ENCODE measurements at places on chromosomes 1 and 21.

GRCh38 chr1:86472152-86472551 lies 3.4 kb downstream of the CLCA1 start:
- DNase-seq = no peak

DNA sequence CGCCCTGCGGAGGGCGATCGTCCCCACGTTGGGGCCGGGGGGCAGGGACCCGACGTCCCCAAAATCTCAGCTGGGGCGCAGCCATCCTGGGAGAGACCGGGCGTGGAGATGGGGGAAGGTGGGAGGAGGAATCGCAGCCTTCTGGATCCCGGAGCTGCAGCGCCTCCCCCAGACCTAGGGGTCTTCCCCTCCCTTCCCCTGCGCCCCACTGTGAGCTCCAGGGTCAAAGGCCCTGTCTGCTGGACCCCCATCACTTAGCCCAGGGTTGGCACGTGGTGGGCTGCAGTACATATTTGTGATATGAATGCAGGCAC lies 90.2 kb upstream of the VAMP3 start:
- DNase-seq = no peak

DNA sequence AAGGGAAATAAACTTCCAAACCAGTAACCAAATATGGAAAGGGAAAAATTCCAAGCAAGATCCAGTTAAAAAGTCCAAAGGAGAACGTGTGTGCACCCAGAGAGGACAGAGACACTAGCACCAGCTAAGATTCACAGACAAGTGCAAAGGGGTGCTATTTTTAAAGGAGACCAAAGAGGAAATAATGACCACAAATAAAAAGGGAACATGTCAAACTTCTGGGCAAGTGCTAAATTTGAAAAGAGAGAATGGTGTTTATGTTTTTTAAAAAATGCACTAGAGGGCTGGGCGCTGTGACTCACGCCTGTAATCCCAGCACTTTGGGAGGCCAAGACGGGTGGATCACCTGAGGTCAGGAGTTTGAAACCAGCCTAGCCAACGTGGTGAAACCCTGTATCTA lies 8.6 kb downstream of the JAM2 start:
- no peak for DNase-seq

DNA sequence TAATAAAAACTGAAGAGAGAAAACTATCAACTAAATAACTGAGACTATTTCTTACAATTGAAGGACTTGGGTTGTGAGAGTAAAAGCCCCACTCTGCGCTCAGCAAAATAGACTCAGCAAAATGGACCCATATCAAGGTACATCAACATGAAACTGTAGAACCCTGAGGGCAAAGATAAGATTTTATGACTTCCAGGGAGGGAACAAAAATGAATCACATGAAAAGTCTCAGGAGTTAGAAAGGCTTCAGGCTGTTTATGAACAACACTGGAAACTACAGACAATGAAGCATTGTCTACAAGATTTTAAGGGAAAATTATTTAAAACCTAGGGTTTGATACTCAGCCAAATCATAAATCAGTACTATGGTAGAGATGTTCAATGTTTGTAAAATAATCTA lies 434.3 kb downstream of the PTPRC start:
- DNase-seq = no peak

- DNase-seq = no peak
Observed at GRCh38 chr1:229507502-229507901, 639 bp downstream of the NUP133 start.

DNA sequence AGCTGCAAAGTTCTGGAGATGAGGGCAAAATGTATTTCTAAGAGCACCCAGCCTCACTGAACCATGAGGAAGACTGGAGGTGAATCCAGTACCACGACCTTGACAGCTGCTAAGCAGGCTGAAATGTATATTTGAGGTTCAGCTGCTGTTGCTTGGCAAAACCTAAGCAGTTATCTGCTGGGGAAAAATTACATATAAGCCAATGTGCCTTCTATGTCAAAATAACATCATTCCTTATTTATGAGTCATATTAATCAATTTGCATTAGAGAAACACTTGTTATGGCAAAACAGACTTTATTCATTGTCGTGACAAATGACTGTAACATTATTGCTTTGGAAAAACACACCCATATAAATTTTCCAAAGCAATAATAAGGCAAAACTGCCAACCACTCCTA lies 560.5 kb upstream of the NR5A2 start:
- DNase-seq = no peak

- DNase-seq = no peak
Observed at GRCh38 chr1:215543191-215543606, 23.9 kb upstream of the KCTD3 start.

DNA sequence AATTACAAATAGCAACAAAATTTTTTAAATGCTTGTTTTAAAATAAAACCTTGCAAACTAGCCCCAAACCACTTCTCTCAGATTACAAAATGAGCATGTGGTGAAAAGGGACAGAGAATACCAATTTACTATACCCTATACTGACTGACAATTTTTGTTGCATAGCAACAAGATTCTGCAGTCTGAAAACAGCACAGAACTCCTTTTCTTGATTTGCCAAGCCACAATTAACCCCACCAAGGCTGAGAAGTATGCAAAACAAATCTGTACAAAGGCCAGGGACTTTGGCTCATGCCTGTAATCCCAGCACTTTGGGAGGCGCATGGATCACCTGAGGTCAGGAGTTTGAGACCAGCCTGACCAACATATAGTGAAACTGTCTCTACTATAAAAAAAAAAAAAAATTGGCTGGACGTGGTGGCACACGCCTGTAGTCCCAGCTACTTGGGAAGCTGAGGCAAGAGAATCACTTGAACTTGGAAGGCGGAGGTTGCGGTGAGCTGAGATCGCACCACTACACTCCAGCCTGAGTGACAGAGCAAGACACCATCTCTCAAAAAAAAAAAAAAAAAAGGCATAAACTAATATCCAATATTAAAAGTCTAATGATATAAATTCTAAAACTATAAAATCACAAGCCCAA lies 21.8 kb downstream of the ENAH start:
- no peak for DNase-seq

GRCh38 chr1:10724948-10725847 lies 71.2 kb downstream of the CASZ1 start:
- DNase-seq = no peak

GRCh38 chr1:115980998-115981993 lies 5.0 kb downstream of the SLC22A15 start:
- no peak for DNase-seq

GRCh38 chr1:201507360-201507675 lies 395 bp upstream of the CSRP1 start:
- no peak for DNase-seq

- DNase-seq = no peak
Observed at GRCh38 chr1:93732514-93732913, 50.9 kb upstream of the BCAR3 start.

- no peak for DNase-seq
Observed at GRCh38 chr1:160432371-160432786, 32.0 kb downstream of the VANGL2 start.

GRCh38 chr1:167305706-167306277 lies 85.1 kb downstream of the POU2F1 start:
- DNase-seq = no peak

GRCh38 chr1:233905416-233906051 lies 1.1 kb downstream of the SLC35F3 start:
- DNase-seq = no peak

DNA sequence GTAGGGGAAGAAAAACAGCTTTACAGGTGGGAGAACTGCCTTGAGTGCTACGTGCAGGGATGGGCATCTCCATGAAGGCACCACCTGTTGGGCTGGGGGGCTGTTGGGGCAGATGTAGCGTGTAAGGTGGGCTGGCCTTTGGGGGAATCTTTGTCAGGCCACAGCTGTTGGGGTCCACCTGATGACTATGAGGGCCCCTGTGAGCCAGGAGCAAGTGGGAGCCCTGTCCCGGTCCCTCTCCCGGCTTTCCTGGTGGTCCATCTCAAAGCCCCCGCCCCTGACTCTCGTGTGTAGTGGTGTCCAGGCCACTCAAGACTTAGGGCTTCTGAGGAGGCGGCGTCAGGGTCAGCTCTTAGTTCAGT lies 13.5 kb downstream of the SLC37A1 start:
- no peak for DNase-seq

- DNase-seq = no peak
Observed at GRCh38 chr1:172821609-172822274, 162.8 kb downstream of the FASLG start.

Measured in T-helper 2 cell (primary cell).